Peyer's patch (tissue), 4 donors: ENCODE measurements at places on chromosomes 5 and 9.

DNA sequence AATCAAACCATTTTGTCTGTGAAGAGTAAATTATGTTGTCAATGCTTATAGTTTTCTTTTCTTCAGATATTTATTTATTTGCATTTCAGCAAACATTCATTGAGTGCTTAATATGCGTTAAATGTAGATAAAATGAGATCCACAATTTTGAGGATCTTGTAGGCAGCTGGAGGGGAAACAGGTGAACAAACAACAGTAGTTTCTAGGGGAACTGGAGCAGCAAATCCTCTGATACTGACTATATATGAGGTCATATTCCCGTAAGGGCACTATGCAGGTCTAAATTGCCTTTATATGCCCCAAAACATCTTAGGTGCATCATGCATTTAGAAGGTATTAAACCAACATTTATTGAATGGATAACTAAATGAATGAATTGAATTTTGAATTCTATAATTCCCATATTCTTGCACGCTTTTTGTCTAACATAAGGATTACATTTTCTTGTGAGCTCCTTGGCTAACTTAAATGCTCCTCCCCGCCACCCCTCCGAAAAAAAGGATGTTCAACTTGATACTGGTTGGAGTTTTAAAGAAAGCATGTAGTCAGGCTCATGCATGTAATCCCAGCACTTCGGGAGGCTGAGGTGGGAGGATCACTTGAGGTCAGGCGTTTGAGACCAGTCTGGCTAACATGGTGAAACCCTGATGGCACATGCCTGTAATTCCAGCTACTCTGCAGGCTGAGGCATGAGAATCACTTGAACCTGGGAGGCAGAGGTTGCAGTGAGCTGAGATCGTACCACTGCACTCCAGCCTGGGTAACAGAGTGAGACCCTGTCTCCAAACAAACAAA, 299.8 kb downstream of the TMEM38B start:
- no peak for DNase-seq

DNA sequence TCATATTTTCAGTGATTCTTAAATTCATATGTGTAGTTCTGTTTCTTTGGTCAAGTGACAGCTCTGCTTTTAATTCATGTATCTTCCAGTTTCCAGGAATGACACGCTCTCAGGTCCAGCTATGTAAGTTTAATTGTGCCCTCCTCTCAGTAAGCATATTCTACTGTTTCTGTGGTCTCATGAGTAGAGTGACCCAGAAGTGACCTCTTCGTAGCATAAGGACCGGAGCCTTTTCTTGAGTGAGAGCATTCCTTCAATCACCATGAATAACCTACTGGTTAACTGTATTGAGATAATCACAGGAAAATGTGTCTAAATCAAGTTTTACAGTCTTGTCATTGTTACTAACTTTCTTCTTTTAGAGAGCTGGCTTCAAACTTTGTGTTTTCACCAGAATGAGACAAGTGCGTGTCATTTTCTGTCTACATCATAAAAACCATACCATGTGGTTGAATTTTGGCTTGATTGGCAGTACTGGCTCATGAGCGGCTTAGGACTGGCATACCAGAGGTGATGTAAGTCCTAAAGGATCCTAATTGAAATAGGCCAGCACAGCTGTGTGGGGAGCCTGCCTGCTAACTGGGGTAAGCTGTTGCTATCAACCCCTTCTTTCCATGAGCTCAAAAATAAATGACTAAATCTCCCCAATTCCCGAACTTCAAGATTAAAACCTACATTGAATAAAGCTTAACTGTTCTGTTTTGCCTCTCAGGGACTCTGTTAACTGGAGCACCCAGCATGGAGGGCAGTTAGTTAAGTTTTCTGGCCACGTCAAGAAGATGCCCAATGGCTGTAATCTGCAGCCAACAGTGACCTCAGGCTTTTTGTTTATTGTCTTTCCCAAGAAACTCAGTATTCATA, 4.8 kb downstream of the ADAMTSL1 start:
- DNase-seq, result no peak

- no peak for DNase-seq
Observed at GRCh38 chr5:110255194-110255593, 471.3 kb downstream of the TMEM232 start.

DNA sequence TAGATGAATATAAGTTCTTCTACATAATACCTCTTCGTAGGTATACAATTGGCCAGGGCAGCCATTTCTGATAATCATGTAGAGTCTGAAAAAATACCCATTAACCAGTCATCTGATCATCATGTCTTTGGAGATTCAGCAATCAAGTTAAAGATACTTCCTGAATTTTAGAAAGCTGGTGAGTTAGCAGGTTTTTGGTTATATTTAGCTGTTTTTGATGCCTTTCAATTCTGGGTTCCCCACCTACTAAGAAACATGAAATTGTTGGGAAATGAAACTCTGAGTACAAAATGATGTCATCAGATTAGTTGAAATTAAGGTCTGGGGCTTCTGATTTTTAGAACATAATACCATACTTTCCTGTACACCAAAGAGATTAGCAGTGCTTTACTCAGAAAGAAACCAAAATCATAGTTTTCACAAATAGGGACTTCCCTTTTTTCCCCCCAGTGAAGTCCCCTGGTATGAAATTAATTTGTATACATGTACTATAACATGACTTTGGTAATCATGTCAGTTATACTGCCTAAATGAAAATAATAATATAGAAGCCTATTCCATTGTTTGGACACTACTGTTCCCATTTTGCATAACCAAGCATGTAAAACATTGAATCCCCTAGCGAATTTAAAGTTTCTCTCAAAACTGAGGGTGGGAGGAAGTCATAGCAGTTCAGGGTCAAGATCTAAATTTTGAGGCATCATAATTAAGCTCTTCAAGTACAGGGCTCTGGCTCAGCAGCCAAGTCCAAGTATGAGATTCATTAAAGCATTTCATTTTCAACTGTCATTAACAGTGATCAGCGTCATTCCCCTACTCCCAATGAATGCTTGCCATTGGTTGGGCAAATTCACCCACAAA, 17.9 kb downstream of the PRLR start:
- no peak for DNase-seq

- DNase-seq, result no peak
Observed at GRCh38 chr5:125056671-125057485, 310.4 kb upstream of the ZNF608 start.

- DNase-seq, result no peak
Observed at GRCh38 chr5:79547982-79548381, 34.0 kb upstream of the HOMER1 start.

DNA sequence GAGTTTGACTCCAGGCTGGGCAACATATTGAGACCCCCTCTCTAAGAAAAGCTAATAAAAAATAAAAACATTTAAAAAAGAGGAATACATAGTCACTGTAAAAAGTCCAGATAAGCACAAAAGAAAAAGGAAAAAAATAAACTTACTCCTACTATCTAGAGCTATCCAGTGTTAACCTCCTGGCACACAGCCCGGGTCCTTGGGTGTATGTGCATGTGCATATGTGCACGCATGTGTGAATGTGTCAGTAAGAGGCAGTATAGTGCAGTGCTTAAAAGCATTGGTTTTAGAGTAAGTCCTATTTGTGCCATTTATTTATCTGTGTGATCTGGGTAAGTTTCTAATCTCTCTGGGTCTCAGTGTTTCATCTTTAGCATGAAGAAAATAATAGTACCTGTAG, 26.7 kb downstream of the FAM219A start:
- no peak for DNase-seq

- DNase-seq, result no peak
Observed at GRCh38 chr9:126582427-126582826, 31.3 kb upstream of the LMX1B start.

- no peak for DNase-seq
Observed at GRCh38 chr9:111783857-111784256, 10.9 kb downstream of the SHOC1 start.

DNA sequence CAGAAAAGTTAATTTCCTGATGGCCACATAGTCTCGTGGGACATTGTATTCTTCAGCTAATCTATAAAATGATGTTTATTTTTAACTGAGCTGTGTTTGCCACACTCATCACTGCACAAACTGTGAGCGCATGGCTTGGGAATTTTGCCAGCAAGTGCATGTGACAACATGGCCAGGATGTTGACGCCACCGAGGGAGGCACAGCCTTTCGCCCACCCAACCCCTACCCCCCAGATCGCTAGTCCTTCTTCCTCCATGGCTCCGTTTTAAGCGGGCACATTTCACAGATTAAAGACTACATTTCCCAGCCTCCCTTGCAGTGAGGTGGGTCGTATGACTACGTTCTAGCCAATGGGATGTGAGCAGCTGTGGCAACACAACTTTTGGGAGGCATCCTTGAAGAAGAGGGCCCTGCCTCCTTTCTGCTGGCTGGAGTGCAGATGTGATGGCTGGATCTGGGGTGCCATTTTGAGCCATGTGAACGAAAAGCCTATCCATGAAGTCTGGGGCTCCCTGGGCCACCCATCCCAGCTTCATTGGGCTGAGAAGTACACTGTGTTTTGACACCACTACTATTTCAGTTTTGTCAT, 7.9 kb downstream of the NRARP start:
- DNase-seq, result no peak

DNA sequence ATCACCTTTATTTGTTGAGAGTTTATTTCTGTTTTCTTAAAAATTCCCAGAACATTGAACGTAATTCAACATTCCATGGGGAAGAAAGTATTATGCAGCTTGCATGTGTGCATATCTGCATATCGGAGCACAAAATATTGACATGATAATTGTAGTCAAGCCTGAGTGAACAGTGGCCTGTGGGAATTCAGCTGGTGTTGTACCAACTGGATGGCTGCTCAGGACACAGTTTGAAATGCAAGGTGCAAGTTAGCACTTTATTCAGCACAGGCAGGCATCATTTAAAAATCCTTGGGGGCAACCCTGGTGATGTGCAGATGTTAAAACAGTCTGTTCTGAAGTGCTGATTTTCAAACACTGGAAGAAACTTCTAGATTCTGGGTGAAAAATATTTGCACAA, 82.4 kb downstream of the CNTLN start:
- no peak for DNase-seq

GRCh38 chr5:129653442-129653841, 94.5 kb upstream of the MINAR2 start:
- DNase-seq, result no peak

GRCh38 chr5:3592298-3592697, 3.3 kb upstream of the IRX1 start:
- DNase-seq, result no peak

DNA sequence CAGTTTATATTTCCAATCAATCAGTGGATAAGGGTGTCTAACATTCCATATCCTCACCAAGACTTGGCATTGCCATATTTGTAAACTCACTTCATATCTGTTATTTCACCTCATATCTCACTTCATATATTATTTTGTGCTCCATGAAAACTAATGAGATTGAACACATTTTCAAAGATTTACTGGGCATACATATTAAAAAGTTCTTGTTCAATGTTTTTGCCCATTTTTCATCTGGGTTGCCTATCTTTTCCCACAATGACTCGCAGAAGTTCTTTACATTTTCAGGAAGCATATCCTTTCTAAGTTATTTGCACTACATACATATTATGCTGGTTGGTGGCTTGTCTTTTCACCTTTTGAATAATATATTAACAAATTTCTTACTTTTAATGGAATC, 15.3 kb downstream of the ZNF510 start:
- no peak for DNase-seq

GRCh38 chr5:158194561-158194976, 335.6 kb upstream of the CLINT1 start:
- peak; percentile 58 for DNase-seq

DNA sequence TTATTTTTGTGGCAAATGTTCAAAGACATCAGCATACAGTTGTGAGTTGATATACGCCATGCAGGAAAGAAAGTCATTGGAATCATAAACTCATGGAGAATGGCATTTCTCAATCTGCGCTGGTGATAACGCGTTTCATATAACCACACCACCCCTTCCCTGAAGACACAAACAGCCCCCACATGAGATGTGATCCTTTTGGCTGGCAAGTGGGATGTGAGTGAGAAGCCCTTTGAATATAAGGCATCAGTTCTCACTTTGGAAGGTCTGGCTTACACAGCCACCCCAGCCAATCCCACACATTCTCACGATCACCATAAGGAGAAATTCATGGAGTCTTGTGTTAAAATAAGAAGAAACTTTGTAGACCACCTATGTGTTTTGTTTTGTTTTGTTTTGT, 725.0 kb downstream of the PRELID2 start:
- DNase-seq, result no peak

DNA sequence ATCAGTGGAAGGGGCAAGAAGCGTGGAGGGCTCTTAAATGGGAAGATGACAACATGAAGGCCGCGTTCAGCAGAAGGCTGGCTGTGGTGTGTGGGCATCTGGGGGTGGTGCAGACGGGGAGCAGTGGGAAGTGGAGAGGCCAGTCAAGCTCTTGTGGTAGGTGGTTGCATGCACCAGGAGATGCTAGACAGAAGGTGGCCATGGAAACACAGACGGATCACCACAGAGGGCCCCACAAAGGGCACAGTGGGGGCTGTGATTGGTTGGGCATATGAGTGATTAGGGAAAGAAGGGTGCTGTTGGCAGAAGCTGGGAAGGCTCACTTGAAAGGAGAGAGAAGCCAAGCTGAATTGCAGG, 14.7 kb downstream of the MTMR12 start:
- no peak for DNase-seq

DNA sequence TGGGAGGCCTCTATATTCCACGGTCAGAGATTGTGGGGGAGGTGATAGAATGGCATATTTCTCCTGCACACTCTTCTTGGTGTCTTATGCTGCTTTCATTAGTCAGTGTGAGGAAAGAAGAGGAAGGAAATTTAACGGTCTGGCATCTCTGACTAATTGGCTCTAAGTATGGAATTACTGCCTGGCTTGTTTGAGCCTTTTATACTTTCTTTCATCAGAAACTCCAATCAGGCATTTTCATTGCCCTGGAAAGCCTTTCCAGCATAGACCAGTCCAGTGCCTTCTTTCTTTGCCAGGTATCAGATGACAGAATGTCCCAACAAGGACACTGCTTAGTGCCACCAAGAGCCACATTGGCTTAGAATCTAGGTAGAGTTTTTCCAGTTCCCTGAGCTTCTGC, 30.2 kb downstream of the CYSTM1 start:
- no peak for DNase-seq

GRCh38 chr5:154403234-154403633, 42.6 kb upstream of the SAP30L start:
- DNase-seq, result no peak

- DNase-seq, result no peak
Observed at GRCh38 chr9:126126807-126127206, 199.8 kb upstream of the MVB12B start.

DNA sequence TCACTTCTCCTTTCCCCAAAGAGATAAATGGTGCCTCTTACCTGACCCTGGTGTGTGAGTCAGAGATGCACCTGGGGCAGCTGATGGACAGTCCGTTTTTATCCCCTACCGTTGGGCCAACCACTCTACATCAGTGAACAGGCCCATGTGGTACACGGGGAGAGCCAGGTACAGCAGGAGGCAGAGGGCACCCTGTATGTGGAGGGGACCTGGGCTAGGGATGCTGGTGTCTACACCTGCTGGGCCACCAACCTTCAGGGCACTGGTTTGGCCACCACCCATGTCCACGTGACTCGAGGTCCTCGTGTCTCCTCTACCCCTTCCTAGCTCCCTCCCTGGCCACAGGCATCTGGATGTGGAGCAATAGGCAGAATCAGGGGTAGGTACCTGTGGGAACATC, 22.7 kb upstream of the ANXA6 start:
- DNase-seq, result no peak
